GF-D8 (cell line): ENCODE measurements at places on chromosomes 6 and 20.
A peak's percentile ranks its signal among the peaks of the same experiment; 100 is the strongest.

GRCh38 chr6:81613606-81614005 lies 138.9 kb downstream of the TENT5A start:
- peak; percentile 47 for DNase-seq

GRCh38 chr6:135875446-135875845 lies 23.9 kb downstream of the PDE7B start:
- DNase-seq = no peak

DNA sequence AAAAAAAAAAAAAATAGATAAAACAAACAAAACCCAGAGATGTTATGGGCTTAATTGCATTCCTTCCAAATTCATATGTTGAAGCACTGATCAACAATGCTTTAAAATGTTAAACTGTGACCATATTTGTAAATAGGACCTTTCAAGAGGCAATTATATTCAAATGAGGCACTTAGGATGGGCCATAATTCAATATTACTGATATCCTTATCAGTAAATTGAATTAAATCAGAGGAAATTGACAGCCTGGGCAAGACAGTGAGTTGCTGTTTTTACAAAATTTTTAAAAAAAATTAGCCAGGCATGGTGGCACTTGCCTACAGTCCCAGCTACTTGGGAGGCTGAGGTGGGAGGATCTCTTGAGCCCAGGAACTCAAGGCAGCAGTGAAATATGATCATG lies 364.1 kb downstream of the GJA1 start:
- DNase-seq = no peak

GRCh38 chr20:45685896-45686295 lies 15.9 kb upstream of the WFDC11 start:
- no peak for DNase-seq

DNA sequence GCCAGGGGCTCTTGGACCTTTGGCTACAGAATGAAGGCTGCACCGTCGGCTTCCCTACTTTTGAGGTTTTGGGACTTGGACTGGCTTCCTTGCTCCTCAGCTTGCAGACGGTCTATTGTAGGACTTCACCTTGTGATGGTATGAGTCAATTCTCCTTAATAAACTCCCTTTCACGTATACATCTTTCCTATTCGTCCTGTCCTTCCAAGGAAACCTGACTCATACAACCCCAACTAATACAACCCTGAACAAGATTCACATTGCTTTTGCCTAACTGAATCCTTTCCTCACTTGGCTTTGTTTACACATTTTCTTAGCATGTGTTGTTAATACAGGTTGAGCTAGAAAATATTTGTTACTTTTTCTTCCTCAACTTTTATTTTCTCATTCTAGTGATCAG lies 21.9 kb downstream of the TBXT start:
- DNase-seq = no peak

GRCh38 chr20:4476903-4477500 lies 244.7 kb upstream of the PRND start:
- DNase-seq = no peak
